Chondrocyte (in vitro differentiated cells): ENCODE measurements at places on chromosomes 16 and 17. TPM values are rescaled to one million over a fixed set of nuclear protein-coding genes. Genes with fewer than 3 reads are reported as not detected.

The CACNA1G gene
- total RNA-seq: 0.05 to 0.41 TPM (median 0.10 TPM) in 3 replicates

DNA sequence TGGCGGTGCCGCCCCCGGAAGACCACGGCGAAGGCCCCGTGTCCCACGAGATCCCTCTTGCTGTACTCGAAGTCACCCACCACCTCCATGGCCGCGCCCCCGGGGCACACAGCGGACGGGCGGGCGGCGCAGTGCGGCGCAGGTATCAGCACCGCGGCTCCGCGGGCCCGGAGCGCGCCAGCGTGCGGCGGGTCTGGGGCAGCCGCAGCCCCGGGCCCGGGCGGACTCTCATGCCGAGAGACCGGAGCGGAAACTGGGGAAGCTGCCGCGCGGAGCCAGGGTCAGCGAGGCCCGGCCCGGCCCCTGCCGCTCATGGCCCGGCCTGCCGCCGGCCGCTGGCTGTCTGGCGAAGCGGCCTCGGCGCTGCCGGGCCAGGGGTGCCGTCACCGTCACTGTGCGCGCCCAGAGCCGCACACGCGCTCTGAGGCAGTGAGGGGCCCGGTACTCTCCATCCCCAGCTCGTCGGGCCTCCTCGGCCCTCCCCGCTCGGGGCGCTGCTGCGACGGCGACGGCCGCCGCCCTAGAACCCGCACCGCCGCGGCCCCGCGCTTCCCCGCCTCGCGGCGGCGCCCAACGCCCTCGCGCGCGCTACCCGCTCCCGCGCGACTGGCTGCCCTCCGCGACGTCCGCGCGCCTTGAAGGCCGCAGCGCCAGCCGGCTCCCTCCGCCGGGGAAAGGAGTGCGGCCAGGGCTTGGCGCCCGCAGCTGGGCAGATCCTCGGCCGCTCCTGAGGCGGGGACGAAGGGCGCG is at the start of gene ULK2:
TSS of gene ULK2 (minus strand) at position 608 of the 750 bp plus-strand sequence. CDS start at position 89, 519 bp downstream.
- no peak for DNase-seq

GRCh38 chr17:50658616-50659015 is 23.9 kb downstream of the ABCC3 start:
- no peak for DNase-seq

DNA sequence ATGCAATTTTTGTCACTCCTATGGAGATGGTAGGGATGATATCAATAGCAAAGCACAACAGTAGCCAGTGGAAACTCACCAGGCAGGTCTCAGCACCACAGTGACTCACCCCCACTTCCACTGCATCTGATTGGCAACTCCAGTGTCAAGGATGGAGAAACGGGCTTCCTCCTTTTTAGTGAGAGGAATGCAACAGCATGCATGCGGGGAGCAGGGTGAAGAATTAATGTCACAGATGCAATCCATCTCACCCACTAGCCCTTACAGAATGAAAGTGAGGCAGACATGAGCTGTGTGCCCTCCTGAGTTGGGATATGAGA is 467.0 kb upstream of the C16orf82 start:
- no peak for DNase-seq

The ZDHHC1 gene
- 11.8 to 15.0 TPM (median 12.2 TPM) in 3 replicates for total RNA-seq
